Right lung (tissue), 10 donors: ENCODE measurements at places on chromosomes 7 and 10. TPM values are rescaled to one million over a fixed set of nuclear protein-coding genes. Genes with fewer than 3 reads are reported as not detected.

GRCh38 chr10:74675484-74675883 is 150.9 kb upstream of the KAT6B start:
- DNase-seq: no peak

The HABP2 gene
- polyA plus RNA-seq: 0.69 TPM

DNA sequence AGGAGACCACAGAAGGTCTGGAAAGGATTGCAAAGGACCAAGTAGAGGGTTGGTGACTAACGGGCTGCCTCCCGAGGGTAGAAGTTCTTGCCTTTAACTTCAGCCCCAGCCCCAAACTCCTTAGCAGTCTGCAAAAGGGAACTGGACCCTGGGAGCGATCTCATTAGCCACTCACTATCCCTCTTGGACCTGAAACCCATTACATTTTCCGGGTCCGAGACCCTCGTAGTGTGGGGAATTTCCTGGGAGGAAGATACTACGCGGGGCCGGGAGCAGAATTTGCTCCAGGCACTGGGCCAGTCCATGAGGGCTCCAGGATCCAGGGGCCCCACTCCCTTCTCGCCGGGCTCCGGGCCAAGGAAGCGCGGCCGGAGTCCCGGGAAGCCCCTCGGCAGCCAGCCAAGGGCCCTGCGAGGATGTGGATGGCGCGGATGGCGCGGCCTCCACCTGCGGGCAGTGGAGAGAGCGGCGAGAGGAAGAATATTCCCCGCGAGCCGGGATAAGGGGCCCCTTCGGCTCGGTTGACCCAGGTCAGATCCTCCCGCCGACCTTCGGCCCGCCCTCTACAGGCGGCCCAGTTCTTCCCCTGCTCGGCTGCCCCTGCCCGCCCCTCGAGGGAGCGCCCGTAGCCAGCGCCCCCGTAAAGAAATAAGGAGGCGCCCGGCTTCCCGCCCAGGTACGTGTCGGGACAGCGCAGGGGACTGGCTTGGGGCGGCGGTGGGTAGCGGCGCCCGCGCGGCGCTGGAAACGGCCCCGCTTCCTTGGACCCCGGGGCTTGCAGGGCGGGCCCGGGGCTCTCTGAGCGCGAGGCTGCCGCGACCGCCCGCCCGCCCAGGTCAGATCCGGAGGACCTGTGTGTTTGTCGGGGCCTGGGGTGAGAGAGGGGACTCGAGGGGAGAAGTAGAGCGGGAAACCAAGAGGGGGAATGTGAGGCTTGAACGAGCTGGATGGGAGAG is at the start of gene MYO3A:
Gene MYO3A, plus strand, starts transcription at position 577 of the 956 bp plus-strand sequence. CDS start 17,882 bp downstream, outside the sequence.
- peak; percentile 17 for DNase-seq

DNA sequence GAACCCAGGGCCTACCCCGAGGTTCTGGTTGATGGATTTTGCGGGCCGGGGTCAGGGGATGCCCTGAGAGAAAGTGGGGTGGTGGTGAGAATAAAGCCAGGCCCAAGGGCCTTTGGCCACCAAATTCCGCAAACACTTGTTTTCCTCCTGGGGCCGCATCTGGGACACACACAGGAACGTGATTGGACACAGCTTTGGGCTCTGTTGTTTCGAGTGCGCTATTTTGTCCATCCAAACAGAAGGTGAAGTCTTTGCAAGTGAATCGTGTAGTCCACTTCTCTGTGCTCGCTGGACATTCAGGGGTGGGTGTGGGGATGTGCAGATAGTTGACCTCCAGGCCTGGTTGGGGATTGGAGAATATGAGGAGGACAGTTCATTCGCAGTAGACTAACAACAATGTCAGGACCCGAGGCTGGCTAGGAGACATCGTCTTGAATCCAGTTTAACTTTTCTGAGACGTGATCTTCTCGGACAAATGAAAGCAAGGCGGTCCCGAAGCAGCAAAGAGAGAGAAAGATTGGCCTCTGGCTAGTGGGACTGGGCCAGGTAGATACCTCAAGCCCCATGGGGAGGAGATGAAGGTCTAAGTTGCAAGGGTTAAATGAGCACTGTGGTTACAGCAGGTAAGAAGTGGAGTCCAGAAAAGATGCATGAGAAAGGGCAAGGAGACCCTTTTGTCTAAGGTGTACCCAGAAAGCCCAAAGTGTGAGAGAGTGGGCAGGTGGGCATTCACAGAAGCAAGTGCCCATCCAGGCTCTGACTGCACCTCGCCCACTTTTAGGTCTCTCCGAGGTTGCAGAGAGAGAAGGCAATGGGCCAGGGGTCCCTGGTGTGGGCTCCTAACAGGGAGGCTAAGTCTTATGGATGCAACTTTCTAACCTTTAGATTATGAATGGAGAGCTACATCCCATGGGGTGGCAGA is 764 bp upstream of the FAM131B start:
- DNase-seq: no peak

GRCh38 chr10:66746246-66746645 is 179.6 kb upstream of the LRRTM3 start:
- no peak for DNase-seq

- no peak for DNase-seq
Observed at GRCh38 chr10:125531465-125531864, 151.5 kb downstream of the TEX36 start.
